ENCODE measurements at places on chromosomes 2 and 18.
A peak's percentile ranks its signal among the peaks of the same experiment; 100 is the strongest.

DNA sequence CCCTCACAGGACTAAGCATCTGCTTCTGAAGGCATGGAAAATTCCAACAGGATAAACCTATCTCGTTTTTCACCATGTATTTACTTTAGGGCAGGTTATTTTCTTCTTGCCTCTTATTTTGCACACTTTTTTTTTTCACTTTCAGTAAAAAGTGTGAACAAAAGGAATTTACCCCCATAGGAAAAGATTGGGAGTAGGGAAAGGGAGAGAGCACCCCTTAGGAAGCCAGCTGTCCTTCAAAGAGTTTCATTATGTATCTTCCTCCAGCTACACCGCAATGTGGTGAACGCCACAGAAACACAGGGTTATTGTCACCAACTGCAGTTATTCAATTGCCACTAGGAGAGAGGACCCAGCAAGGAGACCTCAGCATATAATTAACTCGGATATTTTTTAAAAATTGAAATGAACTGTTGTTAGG, 286.2 kb upstream of the VRK2 start:
- no peak for DNase-seq

DNA sequence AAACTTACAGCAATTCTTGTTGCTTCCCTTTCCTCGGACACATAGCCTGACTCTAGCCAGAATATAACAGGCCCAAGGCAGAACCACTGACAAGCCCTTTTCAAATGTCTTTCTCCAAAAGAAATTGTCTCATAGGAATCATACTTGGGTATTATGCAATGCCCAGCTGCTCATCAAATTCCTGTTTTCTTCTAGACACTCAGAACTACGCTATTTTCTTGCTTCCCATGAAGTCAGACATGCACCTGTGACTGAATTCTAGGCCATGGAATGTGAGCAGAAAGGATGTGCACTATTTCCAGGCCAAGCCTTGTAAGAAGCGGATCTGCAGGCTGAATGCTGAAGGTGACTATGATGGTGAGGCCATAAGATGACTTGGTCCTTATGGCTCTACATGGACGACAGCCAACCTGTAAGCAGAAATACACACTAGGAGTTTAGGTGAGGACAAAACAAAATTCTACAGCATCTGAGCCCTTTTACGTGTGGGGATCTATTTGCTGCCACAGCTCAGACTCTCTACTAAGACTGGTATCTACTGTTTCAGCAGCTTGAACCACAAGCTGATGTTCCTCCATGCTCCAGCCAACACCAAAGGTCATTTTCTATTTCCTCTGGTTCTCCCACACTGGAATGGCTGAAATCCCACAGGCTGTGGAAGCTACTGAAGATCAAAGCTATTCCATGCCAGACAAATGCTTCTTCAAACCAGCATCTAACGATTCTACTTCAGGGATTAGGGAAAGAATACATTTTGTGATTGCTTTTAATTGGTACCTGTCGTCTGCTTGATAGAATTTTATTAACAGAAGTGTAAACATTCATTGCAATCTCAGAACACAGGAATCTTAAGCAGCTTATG, 378.7 kb downstream of the RBM43 start:
- DNase-seq: no peak

DNA sequence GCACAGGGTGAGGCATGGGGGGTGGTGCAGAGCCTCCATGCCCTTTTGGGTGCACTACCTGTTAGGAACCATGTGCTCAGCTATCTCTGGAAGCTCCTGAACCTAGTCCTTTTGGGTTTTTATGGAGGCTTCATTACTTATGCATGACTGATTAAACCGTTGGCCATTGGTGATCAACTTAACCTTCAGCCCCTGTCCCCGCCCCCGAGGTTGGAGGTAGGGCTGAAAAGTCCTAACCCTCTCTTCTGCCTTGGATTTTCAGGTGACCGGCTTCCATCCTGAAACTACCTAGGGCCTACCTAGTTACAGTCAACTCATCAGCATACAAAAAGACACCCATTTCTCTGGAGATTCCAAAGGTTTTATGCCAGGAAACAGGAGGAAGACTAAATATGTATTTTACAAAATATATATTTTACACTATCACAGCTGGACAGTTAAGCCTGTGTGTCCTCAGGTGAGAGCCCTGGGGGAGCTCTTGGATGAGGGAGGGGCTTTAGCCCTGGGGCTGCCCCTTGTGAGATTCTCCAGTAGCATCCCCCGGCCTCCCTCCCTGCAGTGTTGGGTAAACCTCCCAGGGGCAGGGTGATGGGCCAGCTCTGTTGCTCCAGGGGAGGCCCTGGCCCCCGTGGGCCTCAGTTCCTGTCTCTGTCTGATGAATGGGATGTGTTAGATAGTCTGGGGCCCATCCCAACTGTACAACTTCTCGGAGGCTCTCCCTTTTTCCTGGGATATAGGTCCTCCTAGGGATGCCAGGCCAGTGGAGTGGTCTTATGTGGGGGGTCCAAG, 24.1 kb downstream of the GLI2 start:
- no peak for DNase-seq

DNA sequence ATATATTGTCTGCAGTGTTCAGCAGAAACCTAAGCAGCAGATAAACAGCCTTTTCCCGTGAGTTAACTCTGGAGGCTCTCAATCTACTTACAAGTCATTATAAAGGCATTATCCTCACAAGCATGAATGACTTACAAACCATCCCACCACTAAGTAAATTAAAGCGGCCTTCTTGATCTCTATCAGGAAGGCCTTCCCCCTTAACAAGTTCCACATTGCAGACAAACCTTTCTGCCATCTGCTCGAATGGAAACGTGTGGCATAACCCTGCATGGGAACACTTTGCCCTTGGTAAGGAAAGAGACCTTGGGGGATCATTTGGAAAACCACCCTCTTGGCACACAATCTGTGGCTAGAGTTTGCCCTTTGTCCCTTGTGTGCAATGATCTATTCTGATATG, 199.5 kb downstream of the OSR1 start:
- DNase-seq: no peak

- DNase-seq: peak; percentile 42
These were observed 142.2 kb downstream of the BCL11A start for GRCh38 chr2:60411295-60411694.

- DNase-seq: no peak
These were observed 15.3 kb downstream of the CELF4 start for GRCh38 chr18:37550118-37550875.

DNA sequence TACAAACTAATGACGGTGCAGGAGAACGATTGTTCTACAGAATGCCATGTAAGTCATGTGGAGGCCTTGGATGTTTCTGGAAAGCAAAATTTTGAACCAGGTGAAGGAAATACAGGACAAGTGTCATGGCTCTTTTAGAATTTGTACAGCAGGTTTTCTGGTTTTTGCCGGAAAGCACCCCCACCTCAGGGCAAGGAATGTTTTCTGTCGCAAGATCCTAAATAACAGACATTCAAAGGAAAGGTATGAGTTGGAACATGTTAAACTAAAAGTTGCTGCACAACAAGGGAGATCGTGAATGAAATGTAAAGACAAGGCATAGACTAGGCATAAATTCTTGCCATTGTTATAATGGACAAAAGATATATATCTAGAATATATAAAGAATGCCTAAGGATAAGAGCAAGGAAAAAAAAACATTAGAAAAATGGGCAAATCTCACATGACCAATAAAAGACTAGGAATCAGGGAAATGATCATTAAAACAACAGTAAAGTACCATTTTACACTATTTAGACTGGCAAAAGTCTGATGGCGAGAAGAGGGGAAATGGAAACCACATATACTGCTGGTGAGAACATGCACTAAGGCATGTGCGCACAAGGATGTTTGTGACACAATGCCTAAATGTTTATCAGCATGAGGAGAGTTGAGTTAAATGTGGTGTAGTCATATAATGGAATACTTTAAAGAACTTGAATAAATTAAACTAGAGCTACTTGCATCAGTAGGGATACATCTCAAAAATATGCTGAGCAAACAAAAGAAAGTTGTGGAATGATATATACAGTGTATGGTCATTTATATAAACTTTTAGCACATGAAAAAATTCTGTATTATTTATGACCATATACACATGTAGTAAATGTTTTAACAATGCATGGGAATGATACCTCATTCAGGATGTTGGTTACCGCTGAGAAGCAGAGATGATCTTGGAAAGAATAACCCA, 127.0 kb downstream of the EML6 start:
- no peak for DNase-seq

DNA sequence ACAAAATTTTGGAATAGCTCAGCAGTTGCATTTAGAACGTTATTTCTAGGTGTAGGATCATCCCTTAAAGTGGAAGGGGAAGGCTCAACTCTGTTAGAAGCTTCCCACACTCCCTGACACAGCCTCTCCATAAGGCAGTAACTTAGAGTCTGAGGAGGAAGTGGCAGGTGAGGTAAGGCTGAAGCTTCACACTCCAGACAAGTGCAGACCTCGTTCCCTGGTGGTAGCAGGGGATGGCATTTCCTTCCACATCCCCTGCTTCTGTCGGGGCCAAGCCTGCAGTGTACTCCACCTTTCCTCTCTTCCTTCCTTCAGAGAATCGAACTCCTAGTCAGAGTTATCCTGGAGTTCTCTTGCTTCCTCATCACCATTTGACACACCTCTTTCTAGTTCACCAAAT, 224.7 kb downstream of the CYRIA start:
- no peak for DNase-seq

GRCh38 chr18:59428018-59428417, 69.0 kb upstream of the LMAN1 start:
- no peak for DNase-seq

DNA sequence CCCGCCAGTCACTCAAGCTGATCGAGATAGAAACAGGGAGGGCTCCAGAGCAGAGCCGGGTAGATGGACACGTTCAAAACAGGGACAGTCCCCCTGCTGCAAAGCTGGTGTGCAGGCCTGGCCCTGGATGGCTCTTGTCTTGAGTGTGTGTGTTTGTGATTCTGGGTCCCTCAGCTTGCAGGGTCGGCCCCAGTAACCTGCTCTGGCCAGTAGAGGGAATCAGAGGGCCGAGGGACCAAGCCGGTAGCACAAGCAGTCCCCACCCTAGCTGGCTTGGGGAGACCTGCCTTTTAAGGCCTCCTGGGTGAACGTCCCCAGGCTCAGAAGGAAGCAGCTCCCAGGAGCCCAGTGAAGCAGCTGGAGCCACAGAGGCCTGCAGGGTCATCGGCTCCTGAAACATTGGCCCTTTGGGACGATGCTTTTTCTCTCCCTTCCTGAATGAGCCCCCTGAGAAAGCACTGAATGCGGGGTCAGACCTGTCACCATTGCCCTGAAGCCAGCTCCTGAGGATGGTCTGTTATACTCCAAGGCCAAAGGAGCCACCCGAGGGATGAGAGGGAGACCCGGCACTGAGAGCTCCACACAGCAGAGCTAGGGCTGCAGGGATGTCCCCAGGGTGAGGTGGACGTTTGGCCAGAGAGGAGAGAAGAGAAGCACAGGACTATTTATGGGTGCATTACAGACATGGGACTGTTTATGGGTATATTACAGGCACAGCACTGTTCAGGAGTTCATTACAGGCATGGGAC, 15.4 kb upstream of the MLPH start:
- DNase-seq: no peak

DNA sequence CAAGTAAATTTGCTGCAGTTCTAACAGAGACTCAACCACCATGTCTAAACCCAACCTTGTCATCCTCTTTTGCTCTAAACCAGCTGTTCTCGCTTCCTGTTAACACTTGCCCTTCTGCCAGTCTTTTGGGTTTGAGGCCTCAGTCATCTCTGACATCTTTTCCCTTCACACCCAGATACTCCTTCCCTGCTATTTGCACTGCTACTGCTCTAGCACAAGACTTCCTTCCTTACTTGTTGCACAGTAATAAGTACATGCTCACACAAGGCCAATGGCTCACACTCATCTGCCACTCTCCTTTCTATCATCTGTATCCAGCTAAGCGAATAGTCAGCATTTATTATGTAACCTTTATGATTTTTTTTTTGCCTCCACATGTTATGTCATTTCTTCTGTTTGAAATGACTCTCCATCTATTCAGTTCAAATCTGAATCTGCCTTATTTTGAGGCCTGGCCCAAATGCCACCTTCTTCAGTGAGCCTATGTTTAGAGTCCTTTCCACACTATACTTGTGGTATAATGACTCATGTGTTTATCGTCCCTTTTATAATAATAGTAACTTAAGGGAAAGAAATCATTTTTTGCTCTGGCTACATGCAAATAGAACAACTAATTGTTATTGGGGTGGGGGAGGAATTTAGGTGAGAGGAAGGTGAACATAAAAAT, 22.5 kb upstream of the CDKL4 start:
- DNase-seq: no peak

GRCh38 chr2:127093648-127094210, 13.2 kb downstream of the BIN1 start:
- no peak for DNase-seq

GRCh38 chr2:96233880-96234316, 25.3 kb upstream of the STARD7 start:
- no peak for DNase-seq

DNA sequence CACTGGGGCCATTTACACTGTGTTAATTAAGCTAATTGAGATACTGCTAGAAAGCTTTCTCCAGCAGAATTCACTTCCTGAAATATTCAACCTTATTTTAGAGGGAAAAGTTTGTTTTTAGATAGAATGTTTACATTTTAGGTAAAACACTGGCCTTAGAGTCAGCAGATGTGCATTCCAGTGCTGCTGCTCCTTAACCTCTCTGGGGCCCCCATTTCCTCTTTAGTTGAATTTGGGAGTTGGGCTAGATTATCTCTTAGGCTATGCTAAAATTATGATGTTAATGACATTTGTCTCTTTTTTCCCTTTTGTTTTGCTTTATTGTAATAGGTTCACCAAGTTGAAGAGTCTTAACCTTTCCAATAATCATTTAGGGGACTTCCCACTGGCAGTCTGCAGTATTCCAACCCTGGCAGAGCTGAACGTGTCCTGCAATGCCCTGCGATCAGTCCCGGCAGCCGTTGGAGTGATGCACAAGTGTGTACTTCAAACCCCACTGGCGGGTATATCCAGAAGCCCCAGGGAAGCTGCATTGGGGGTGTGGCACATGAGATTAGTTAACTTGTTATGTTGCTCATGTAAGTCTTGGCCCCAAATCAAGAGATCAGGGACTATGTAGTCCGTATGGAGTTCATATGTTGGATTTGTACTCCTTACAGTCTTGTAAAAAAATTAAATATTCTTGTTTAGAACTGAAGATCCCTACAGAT, 179.5 kb downstream of the PHLPP1 start:
- DNase-seq: no peak

All from fibroblast of skin of left biceps (primary cell).